Activated CD8-positive, alpha-beta memory T cell treated with anti-CD3 and anti-CD28 coated beads for 24 hours (primary cell): ENCODE measurements at places on chromosomes 6 and 20.

DNA sequence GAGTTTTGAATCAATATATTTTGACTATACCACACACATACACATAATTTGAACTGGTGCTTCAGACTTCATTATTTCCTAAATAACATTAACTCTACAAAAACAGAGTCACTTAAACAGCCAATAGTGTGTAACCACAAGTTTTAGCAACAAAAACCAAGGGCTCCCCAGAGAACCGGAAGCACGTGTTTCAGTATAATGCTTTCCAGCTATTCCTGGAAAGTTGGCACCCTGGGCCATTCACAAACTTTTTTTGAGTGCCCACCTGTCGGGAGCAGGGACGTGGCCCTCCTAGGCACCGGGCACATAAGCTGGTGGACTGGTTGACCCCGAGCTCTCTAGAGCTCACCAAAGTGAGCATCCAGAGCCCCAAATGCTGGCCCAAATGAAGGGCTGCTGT is 1.9 kb upstream of the SLC35D3 start:
- DNase-seq, result no peak

- DNase-seq, result no peak
These were observed 80.0 kb downstream of the EPB41L2 start for GRCh38 chr6:130982941-130983456.

GRCh38 chr6:149061930-149062329 is 255.6 kb upstream of the TAB2 start:
- DNase-seq, result no peak

DNA sequence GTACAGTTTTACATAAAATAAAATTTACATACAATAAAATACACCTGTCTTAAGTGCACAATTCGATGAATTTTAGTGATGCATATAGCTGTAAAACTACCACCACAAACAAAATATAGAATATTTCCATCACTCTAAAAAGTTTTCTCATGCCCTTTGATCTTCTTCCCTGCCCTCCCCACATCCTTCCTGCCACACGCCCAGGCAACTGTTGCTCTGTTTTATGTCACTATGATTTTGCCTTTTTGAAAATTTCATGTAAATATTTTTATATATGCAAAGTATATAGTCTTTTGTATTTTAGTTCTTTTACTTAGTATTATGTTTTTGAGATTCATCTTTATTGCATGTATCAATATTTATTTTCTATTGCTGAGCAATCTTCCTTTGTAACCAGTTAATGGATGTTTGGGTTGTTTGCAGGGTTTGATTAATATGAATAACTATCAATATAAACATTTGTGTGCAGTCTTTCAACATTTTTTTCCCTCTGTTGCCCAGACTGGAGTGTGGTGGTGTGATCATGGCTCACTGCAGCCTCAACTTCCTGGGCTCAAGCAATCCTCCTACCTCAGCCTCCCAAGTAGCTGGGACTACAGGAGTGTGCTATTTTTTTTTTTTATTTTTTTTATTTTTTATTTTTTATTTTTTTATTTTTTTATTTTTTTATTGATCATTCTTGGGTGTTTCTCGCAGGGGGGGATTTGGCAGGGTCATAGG is 23.8 kb upstream of the SAMHD1 start:
- no peak for DNase-seq

- DNase-seq, result no peak
These were observed 25.3 kb downstream of the SNX5 start for GRCh38 chr20:17943343-17943742.
